Choroid plexus epithelial cell (primary cell): ENCODE measurements at places on chromosomes 3 and 15.

- DNase-seq: peak; percentile 77
Measured at GRCh38 chr3:10738688-10739372, 77.2 kb upstream of the SLC6A11 start.

DNA sequence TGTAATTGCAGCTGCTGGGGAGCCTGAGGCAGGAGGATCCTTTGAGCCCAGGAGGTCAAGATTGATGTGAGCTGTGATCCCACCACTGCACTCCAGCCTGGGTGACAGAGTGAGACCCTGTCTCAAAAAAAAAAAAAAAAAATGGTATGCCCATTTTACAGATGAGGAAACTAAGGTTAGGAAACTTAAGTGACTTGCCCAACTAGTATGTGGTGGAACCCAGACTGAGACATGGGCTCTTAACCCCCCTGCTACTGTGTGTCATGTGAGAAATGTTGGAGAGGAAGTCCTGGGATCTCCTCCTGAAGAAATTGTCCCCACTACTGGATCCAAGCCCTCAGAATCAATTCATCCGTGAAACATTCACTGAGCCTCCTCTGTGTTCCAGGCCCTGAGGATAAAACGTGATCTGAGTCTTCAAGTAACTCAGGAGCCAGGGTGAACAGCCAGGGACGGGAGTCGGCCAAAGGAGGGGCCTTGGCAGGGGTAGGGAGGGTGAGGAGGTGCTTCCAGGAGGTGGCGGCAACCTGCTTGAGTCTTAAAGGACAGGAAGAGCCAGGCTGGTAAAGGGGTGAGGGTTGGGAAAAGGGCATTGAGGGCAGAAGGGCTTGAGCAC, 19.6 kb upstream of the RNU6-1 start:
- DNase-seq: no peak

DNA sequence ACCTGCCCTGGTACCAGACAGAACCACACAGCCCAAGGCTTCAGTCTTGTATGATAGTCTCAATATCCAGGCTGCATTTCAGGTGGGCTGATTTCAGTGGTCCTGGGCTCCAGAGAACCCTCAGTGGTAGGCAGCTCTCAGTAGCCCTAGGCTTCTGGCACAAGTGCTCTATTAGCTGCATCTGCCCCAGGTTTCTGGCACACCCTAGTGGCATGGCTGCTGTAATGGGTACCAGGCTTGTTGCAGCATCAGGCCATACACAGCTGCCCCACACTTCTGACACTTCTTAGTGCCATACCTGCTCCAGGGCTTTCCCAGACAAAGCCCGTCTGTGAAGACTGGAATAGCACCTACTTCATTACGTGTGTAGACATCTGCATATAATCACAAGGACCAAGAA, 1062.2 kb upstream of the EPHA6 start:
- DNase-seq: no peak

DNA sequence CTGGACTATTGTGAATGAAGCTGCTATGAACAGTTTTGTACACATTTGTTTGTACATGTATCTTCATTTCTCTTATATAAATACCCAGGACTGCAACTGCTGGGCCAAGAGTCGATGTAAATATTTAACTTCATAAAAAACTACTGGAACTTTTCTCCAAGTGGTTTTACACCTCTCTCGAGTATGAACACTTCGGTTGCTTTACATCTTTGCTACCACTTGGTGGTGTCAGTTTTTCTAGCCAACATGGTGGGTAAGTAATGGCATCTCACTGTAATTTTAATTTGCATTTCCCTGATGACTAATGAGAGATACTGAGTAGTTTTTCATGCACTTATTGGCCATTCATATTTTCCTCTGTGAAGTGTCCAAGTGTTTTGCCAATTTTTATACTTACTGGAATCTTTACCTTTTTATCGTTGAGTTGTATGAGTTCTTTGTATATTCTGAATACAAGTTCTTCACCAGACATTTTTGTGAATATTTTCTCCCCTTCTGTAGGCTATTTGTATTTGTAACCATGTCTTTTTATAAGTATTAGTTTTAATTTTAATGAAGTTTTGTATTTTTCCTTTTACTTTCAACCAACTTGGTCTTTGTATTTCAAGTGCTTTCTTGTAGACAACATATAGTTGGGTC, 44.4 kb downstream of the PCOLCE2 start:
- DNase-seq: peak; percentile 72

DNA sequence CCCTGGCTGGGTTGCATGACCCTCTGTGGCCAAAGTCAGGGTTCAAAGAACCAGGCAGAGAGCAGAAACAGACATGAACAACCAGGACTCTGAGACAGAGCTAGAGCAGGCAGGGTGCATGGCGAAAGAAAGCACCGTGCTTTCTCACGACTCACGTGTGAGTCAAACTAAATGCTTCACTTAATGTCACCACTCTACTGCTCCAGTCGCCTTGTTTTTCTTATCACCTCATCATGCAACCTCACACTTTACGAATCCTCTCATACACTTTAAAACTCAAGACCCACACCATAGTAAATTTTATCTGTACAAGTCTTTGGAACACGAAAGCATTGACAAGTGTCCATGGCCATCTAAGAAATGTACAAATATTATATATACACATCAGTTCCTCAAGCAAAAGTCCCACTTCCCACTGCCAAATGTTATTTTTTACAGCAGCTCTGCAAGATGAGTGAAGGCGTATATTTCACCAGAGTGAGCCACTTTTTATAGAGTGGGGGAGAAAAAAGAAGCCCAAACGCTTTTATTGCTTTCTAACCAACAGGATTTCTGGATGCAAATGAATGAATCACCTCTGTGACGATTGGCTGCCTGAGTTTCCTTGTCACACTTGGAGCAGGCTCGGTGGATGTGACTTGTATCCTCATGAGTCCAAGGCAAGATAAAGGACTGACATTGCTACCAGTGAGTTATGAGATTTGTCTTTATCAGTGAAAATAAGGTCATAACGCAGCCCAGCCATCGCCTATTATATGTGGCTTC, 16.0 kb upstream of the MEGF11 start:
- DNase-seq: peak; percentile 23

DNA sequence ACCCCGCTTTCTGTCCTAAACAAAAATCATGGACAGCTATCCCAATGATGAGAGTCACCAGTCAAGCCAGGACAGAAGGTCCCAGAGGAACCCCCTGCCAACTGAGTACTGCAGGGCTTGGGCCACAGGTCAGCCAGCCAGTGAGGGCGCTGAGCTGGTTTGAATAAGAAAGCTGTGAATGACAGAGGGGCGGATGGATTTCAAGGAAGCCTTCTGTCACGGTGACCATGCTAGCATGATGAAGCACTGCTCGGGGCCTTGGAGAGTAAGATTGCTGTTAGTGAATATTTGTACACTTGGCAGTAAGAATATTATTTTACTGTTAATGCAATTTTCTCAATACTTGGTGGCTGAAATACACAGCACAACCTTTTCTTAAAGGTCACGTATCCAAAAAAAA, 734.0 kb upstream of the NR2F2 start:
- DNase-seq: no peak

DNA sequence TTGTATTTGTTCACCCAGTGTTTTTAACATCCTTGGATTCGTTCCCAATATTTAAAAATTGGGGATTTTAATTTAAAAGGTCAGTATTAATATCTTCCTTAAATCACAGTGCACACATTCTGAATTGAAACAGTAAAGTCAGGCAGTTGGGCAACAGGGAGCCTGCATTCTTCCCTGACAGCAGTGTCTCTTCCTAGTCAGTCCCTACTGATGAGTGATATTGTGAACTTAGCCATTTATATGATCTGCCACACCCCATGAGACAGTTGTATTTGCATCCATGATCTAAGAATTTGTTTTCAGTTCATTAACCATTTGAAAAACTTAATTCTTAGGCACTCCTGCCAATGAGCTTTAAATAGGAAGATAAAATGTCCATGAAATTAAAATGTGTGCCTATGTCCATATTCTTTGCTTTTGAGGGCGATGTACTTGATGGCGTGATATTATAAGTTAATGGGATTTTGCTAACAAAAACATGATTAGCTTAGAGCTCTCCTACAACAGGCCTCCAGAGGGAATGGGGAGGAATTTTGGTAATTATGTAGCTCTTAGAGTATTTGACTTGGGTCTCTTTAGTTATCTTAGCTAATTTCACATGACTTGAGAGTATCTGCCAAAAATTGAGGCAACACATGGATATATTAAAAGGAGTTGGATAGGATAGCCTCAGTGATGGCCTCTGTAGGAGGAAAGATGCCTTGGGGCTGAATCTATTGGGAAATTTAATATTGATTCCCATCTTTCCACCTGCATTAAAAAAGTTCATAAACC, 219.3 kb downstream of the PTPRG start:
- DNase-seq: no peak

DNA sequence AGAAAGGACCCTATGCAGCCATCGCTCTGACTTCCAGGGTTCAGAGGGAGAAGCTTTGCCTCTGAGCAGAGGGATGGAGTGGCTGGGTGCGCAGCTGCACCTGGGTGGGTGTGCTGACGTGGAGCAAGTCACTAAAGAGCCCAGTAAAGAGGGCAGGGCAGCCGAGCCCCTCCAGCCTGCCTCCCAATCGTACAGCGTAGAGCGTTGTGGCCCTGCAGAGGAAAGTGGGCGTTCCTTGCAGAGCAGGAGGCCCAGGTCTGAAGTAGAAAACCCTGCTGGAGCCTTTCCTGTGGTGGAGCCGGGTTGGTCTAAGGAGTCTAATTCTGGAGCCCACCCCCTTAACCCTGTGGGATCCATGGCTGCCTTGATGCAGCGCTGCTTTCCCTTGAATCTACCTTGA, 61.0 kb downstream of the ABTB1 start:
- DNase-seq: no peak

DNA sequence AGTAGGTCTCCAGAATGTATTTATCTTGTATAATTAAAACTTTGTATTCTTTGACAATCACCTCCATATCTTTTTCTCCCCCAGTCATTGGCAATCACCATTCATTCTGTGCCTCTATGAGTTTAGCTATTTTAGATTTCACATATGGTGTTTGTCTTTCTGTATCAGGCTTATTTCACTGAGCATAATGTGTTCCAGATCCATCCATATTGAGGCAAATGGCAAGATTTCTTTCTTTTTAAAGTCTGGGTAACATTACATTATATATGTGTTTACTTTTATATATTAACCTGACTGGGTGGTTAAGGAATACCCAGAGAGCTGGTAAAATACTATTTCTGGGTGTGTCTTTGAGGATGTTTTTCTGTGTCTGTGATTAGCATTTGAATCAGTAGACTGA, 486.6 kb downstream of the SQOR start:
- no peak for DNase-seq

DNA sequence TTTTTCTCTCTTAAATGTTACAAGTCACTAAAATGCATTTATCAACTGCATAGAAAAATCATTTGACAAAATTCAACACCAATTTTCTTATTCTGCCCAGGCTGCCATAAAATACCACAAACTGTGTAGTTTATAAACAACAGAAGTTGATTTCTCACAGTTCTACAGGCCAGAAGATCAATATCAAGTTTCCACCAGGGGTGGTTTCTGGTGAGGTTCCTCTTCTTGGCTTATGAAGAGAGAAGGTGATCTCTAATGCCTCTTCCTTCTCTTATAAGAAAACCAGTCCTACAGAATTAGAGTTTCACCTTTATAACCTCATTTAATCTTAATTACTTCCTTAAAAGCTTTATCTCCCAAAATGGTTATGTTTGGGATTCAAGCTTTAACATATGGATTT, 10.9 kb upstream of the CD200R1L start:
- DNase-seq: no peak

DNA sequence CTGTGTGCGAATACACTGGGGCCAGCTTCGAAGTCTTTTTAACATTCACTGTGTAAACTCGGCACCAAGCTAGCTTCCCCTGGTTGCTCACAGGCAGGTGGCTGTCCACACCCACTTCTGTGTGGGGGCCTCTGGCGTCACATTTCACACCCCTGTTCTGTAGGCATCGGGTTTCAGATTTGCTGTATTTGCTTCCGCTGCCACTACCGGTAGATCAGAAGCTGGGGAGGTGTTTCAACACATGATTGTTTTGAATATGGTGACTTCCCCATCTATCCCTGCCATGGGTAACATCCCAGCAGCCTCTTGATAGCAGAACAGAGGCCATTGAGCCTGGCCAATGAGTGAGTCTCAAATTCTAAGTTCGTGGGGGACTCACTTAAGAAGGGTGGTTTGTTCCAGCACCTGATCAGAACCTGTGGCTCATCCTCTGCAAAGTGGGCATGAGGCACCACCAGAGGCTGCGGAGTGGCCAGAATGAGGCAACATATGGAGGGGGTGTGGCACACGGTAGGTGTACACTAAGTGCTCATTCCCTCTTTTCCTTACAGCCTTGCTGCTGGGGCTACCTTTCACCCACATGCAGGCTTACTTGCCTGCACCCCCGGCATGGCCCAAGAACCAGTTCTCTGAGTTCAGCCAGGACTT, 61.5 kb downstream of the IQSEC1 start:
- DNase-seq: peak; percentile 35

GRCh38 chr15:64696481-64696880, 78.9 kb downstream of the RBPMS2 start:
- DNase-seq: no peak

GRCh38 chr3:50617096-50617791, at the start of gene MAPKAPK3:
TSS of gene MAPKAPK3 (plus strand) at chr3:50617151. CDS start at chr3:50617566, 415 bp downstream.
- DNase-seq: no peak

GRCh38 chr15:70578196-70578595, 185.2 kb downstream of the UACA start:
- no peak for DNase-seq

- DNase-seq: no peak
Measured at GRCh38 chr3:20307383-20307782, 121.4 kb upstream of the SGO1 start.

GRCh38 chr3:61714225-61714624, 152.9 kb downstream of the PTPRG start:
- DNase-seq: no peak

DNA sequence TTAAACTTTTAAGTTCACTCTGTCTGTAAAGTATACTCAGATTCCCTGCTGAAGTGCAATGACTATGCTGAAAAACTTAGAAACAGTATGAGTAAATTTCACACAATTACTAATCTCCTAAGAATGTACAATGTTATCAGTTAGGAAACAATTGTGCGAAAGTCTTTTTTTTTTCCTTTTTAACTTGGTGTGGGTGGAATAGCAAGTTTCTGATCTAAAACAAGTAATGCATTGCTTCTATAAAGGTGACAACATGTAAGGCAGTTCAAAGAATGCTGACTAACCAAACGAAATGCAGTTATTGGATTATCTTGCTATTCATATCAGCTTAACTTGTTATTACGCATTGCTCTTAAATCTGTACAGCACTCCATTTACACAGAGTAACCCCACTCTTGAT, 19.3 kb upstream of the SLC12A8 start:
- peak; percentile 85 for DNase-seq

GRCh38 chr15:93852761-93853160, 378.6 kb upstream of the MCTP2 start:
- DNase-seq: no peak

DNA sequence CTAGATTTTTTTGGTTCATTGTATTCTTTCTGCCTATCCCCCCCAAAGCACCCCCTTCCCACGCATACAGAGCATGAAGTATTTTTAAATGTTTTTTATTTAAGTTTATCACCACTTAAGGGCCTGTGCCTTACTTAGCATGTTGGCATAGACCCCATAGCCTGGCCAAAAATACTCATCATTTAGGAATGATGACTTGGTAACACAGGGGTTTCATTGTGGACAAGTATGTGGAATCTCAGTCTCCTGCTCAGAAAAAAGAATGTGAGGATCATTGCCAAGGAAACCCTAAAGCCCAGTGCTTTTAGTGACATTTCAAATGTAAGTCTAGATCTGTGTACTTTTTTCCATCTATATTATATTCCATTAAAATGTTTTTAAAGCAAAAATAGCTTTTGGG, 146.3 kb downstream of the ALCAM start:
- peak; percentile 70 for DNase-seq
